CD4-positive, alpha-beta T cell treated with Interferon alpha-2 for 1 hour (primary cell): ENCODE measurements at places on chromosomes 4 and X.

- no peak for DNase-seq
Measured at GRCh38 chr4:48896845-48897244, 9.7 kb downstream of the OCIAD2 start.

DNA sequence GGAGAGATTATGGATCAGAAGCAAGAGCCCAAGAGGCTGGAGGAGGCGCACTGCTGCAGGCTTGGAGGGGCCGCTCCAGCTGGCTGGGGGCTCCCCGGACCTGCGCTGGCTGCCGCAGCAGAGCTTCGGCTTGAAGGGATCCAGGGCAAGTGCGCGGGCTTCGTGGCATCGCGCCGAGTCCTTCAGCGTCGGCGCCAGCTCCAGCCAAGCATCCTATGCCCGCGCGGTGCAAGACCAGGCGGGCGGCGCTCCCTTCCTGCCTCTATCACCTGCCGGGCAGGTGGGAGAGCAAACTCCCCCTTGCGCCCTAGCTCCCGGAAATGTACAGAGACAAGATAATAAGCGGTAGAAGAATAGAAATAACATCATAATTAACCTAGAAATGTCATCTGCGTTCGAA, 10.5 kb upstream of the UCP1 start:
- DNase-seq = no peak

DNA sequence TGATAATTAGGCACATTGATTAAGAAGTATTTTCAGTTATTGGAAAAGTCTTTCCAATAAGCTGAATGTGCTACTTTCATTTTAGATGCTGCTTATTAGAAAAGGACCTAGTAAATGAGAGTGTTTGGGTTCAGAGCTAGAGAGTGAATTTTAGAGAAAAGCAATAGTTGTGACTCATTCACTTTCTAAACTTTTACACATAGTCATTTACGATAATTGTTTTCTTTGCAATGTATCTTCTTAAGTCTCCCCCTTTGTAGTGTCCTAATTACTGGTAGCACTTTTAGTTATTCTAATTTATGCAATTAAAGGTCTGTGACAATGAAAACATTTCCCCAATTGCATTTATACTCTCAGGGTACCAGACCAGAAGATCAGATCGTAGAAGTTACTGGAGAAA, 1.3 kb downstream of the IL21 start:
- no peak for DNase-seq

- DNase-seq = no peak
Measured at GRCh38 chr4:160319868-160320260, 1217.0 kb downstream of the RAPGEF2 start.

DNA sequence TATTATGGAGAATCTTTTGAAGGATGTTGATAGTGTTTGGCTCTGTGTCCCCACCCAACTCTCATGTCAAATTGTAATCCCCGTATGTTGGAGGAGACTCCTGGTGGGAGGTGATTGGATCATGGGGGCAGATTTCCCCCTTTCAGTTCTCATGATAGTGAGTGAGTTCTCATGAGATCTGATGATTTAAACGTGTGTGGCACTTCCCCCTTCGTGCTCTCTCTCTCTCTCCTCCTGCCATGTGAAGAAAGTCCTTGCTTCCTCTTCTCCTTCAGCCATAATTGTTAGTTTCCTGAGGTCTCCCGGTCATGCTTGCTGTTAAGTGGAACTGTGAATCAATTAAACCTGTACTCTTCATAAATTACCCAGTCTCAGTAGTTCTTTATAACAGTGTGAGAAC, 166.1 kb upstream of the NUDT6 start:
- DNase-seq = no peak

DNA sequence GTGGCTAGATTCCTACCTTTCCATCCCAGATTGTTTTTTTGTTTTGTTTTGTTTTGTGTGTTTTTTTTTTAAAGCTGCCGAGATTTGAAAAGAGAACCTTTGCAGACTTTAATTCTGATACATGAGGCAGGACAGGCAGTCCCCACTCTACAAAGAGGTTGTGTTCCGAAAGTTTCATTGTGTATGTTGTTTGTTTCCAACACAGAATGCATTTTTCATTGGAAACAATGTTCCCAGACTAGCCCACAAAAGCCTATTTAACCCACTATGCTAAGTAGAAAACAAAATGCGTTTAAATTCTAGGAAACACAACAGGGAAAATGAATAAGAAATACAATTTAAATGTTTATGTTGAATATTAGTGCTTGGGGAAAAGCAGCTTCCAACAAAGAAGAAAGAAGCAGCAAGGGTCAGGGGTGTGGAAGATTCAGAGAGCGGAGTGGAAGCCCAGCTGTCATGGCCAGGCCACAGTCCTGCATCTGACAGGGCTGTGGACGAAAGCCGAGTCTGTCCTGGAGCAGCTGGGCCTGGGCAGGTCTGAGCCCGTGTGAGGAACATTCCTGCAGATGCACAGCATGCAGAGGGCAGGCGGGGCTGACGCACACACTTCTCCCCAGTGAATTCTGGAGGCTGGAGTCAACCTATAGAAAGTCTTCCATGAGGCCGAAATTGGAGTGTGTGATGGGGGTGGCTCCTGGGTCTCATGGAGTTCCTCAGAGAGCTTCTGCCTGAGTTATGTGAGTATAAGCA, 12.4 kb upstream of the SETD7 start:
- no peak for DNase-seq

DNA sequence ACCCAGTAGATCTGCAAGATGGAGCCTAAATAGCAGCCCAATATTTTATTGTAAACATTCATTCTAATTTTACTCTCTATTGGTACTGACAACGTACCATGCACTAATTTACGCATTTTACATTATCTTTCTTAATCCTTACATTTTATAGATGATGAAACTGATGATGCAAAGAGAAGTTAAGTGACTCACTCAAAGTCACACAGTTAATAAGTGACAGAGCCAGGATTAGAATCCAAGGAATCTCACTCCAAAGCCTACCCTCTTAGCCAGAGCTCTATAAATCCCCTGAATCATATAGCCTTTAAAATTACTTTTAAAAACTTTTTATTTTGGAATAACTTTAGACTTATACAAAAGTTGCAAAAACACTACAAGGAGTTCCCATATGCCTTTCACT, 37.6 kb downstream of the PHKA1 start:
- no peak for DNase-seq

DNA sequence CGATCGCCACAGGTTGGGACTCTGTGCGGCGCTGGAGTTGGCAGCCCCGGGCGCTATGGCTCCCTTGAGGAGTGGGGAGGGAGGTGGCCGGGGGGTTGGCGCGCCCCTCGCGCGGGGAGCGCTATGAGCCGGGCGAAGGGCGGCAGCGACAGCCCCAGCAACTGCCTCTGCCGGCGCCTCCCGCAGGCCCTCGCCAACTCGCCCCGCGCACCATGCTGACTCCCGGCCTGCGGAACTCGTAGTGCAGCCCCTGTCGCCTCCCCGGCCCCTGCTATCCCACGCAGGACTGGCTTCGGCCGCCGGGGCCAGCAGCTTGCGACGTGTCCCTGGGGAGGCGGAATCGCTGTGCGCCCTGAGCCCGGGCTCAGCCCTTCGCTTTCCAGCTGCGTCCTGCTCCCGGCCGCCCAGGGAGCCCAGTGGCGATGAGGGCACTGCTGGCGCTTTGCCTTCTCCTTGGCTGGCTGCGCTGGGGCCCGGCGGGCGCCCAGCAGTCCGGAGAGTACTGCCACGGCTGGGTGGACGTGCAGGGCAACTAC, 415 bp downstream of the SHISA3 start:
- no peak for DNase-seq

DNA sequence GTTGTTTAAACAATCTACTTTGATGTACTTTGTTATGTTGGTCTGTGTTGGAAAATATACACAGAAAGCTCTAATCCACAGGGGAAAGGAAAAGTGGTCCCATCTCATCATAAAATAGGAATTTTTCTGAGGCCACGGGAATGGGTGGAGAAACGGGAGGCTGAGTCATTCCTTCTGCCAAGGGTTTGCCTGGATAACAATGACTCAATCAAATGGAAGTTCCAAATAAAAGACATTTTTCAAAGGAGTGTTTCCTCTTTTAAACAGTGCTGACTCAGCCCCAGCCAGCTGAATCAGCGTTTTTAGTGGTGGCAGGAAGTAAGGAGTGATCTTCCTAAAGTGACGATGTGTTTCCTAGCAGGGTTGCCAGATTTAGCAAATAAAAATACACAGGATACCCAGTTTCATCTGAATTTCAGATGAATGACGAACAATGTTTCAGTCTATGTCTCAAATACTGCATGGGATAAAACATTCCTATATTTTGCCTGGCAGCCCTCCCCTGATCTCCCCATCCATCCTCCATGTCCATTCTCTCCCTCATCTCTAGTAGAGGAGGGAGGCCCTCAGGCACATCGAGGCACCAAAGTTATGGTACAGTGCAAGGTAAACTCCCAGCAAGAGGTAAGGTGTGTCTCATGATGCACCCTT, 345.4 kb upstream of the GATB start:
- peak; percentile 40 for DNase-seq

DNA sequence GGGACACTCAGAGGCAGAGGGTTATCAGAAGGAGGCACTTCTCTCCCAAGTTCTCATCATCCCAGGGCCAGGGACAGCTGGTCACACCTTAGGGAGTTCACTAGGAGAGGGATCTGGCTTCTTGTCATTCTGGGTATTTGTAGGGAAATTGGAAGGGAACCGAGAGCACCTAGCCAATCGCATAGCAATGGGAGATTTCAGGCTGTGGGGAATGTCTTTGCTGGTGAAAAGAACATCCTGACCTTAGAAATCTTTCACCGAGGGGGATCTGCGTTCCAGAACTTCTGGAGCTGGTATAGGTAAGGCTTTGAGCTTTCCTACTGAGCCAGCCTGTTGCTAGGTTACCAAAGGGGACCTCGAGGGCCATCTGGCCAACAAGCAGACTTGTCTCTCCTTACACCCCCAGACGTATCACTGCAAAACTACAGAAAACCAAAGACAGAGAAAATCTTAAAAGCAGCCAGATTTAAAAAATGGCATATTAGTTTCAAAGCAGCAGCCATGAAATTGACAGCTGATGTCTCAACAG, 6.8 kb downstream of the HTT-AS start:
- no peak for DNase-seq

- no peak for DNase-seq
Measured at GRCh38 chr4:135371137-135371536, 1169.5 kb upstream of the PABPC4L start.

DNA sequence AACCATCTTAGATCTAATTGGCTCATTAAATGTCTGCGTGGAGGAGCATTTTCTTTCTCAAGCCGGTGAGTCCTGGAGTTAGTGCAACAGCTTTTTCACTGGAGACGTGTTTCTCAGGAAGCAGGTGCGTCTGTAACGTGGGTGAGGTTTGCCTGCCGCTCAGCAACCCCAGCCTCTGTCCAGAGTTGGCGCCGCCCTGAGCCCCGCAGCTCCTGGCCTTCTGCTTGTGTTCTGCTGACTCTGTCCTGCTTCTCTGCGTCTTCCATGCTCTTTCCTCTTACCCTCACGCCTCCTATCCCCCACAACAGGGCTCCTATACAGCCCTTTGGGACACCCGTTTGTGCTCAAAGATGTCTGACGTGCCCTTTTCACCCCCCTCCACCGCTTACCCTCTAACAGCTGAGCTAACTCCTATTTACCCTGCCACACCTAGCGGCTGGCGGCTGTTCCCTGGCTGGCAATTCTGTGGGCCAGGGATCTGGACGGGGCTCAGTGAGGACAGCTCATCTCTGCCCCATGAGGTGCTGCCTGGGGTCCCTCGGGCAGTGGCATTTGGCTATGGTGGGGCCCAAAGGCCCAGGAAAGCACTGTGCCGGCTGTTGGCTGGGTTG, 18.8 kb downstream of the DOK7 start:
- DNase-seq = no peak

- no peak for DNase-seq
Measured at GRCh38 chr4:164396439-164396838, 357.5 kb upstream of the SMIM31 start.

DNA sequence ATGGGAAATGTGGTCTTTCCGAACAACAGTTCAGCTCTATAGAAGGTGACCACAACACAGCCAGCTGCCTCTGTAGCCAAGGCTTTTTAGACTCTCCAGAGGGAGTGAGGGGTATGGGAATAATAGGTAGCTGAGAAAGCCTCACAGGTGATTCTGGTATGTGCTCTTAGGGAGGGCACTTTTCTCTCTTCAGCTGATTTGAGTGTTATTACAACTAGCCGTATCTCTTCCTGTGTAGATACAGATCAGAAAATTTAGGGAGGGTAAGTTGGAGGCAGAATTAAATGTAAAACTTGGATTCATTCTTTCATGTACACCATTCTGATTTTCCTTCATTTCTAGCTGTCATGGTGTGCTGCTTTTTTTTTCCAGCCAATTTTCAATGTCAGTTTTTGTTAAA, 154.9 kb downstream of the BMPR1B start:
- no peak for DNase-seq

- no peak for DNase-seq
Measured at GRCh38 chrX:46547857-46548256, 2.6 kb upstream of the ZNF674 start.

GRCh38 chrX:94914235-94914634, 1240.2 kb downstream of the FAM133A start:
- DNase-seq = no peak

DNA sequence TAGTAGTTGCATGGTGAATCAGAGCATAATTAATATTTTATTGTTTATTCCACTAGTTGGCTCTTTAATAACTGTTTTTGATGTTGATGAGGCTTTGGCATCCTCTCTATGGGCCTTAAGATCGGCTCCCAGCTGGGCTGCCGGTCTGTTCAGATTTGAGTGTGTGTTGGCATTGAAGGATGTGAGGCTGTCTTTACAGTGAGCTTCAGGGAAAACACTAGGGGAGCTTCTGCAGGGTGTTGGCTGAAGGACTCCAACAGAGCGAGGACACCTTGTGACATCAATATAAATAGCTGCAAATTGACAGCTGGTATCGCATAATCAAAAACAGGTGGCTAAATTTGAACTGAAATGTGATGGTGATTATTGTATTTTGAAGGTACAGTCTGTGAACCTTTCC, 322.0 kb downstream of the FSTL5 start:
- no peak for DNase-seq

DNA sequence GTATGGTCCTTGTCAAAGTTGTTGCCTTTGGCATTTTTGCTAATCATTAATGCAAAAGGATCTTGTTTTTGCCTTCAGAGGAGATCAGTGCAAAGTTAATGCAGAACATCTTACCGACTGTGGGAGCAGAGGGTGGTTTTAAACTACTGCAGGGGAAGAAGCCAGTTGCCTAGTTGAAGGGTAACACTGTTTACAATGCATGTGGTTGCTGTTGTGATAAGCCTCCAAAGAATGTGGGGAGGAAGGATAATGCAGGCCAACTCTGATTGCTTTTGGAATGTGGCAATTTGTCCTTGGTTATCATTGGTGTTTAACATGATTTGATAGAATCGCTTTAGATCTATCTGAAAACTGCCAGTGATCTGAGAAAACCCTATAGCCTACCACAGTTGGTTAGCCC, 204.3 kb upstream of the TLL1 start:
- DNase-seq = no peak

- DNase-seq = no peak
Measured at GRCh38 chr4:124331781-124332180, 380.8 kb downstream of the ANKRD50 start.
